Activated CD8-positive, alpha-beta T cell treated with anti-CD3 and anti-CD28 coated beads for 36 hours (primary cell): ENCODE measurements at places on chromosomes 11 and 22.

DNA sequence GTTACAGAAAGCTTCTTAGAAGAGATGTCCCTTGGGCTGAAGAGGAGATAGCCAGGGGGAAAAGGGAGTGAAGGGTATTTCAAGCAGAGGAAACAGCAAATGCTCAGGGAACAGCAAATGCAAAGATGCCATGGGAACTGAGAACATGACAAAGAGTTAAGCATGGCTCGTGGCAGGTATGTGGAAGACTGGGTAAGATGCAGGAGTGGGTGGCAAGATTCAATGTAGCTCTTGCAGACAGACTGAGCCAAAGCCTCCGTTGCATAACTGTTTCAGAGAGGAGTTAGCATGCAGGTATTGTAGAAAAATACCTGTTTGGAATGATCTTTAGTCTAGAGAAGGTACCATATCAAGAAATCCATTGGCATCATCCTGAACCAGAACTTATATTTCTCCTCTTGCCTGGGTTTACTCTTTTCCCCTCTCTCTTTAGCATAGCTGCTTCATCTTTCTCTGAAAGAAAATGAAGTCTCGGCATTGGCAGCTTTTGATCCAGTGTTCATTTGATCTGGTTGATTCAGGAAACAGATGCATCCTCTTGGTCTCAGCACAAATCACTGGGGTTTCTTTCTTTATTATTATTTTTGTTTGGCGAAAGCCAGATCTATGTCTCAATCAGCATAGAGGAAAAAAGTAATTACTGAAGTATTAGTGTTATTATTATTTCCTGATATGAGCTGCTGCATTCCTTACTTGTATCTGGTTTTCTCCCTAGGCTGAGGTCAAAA lies 41.7 kb upstream of the NUP160 start:
- H3K27me3 ChIP-seq, result no peaks in the 10 kb centered on the region
- no peak for DNase-seq
- H3K27ac ChIP-seq, result no peak overlapping the region
- peaks cover 27% of the 10 kb centered on the region for H3K4me1 ChIP-seq

DNA sequence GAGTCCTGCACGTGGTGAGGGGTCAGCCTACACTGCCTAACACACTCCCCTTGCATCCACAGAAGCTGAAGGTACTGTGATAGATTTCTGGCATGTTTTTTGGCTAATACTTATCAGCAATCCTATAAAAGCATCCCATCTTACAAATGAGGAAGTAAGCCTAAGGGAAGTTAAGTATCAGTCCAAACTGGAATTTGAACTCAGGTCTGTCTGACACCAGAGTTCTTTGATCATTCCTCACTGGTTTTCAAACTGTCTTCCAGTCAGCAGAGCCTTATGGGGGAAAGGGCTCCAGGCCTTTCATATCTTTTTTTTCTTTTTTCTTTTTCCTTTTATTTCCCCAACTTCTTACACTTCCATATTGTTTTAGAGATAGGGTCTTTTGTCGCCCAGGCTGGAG lies 105.6 kb downstream of the RBFOX2 start:
- H3K27me3 ChIP-seq, result no peaks in the 10 kb centered on the region
- H3K4me3 ChIP-seq, result no peak overlapping the region
- no peak for DNase-seq
- no peaks in the 10 kb centered on the region for H3K36me3 ChIP-seq
- H3K4me1 ChIP-seq, result peaks cover 5% of the 10 kb centered on the region

DNA sequence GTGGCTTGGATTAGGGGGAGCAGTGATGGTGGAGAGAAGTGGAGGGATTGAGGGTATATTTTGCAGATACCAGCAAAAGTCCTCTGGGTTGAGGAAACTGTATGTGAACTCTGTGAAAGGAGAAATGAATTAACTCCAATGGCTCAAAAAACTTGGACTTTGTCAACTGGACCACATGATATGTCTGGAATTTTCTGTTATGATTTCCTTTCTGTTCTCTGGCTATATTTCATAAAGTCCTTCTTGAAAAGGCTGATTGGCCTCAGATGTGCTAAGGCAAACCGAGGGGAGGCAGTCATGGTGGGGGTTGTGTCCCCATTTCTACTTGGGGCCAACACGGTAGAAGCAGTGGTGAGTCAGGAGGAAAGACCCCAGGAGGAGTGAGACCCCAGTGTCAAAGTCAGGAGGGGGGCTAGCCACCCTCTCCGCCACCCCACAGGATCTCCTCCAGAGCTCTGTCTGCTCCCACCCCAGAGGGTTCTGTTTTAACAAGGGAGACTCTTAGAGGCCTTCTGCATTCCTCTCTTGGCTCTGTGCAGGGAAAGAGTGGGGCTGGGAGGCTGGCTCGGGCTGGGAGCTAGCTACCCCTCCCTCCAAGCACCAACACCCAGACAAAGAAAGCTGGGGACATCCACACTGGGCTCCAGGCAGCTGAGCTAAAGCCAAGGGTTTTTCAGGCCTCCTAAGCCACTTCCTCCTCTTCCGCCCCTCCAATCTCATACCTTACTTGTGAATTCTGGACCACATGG lies 13.8 kb downstream of the CHRDL2 start:
- H3K36me3 ChIP-seq, result no peaks in the 10 kb centered on the region
- no peaks in the 10 kb centered on the region for H3K27me3 ChIP-seq
- H3K4me1 ChIP-seq, result peaks cover 3% of the 10 kb centered on the region
- H3K4me3 ChIP-seq, result no peak overlapping the region

- H3K27ac ChIP-seq, result no peak overlapping the region
- peaks cover 61% of the 10 kb centered on the region for H3K27me3 ChIP-seq
- peak overlapping the region; percentile 63 for H3K4me3 ChIP-seq
- H3K36me3 ChIP-seq, result no peaks in the 10 kb centered on the region
- H3K4me1 ChIP-seq, result peaks cover 16% of the 10 kb centered on the region
Observed at GRCh38 chr11:59102259-59102765, 4.7 kb upstream of the FAM111B start.

- DNase-seq, result no peak
- H3K4me1 ChIP-seq, result no peaks in the 10 kb centered on the region
- H3K36me3 ChIP-seq, result no peaks in the 10 kb centered on the region
- no peak overlapping the region for H3K4me3 ChIP-seq
- H3K27me3 ChIP-seq, result no peaks in the 10 kb centered on the region
Observed at GRCh38 chr11:28808771-28809170, 700.6 kb downstream of the METTL15 start.

- no peaks in the 10 kb centered on the region for H3K27me3 ChIP-seq
- no peak for DNase-seq
- H3K27ac ChIP-seq, result peak overlapping the region; percentile 88
- H3K36me3 ChIP-seq, result peaks cover 45% of the 10 kb centered on the region
- H3K4me3 ChIP-seq, result peak overlapping the region; percentile 87
Observed at GRCh38 chr11:67410369-67410831, 5.1 kb upstream of the CARNS1 start.

GRCh38 chr22:50571264-50572175 lies 6.7 kb downstream of the CPT1B start:
- DNase-seq, result no peak
- no peak overlapping the region for H3K4me3 ChIP-seq
- H3K4me1 ChIP-seq, result no peaks in the 10 kb centered on the region
- H3K27ac ChIP-seq, result no peak overlapping the region
- H3K36me3 ChIP-seq, result peaks cover 21% of the 10 kb centered on the region
